ENCODE measurements at places on chromosomes 13 and 19.

- DNase-seq = no peak
Observed at GRCh38 chr13:41542281-41542680, 84.9 kb downstream of the RGCC start.

DNA sequence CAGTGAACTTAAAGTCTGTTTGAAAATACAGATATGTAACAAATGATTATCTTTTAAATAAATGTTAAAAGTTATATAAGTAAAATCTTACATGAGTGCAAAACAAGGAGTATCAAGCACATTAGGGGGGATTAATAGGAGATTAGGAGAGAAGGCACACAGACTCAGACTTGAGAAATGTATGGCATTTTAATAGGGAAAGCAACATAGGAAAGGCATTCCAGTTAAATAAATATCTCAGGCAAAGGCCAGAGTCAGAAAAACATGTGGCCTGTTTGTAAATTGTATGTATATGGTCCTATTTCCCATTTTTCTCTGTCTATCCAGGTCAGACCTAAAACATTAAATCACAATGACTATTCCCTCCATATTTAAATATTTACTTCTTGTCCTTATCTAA is 462.7 kb downstream of the GPC6 start:
- no peak for DNase-seq

DNA sequence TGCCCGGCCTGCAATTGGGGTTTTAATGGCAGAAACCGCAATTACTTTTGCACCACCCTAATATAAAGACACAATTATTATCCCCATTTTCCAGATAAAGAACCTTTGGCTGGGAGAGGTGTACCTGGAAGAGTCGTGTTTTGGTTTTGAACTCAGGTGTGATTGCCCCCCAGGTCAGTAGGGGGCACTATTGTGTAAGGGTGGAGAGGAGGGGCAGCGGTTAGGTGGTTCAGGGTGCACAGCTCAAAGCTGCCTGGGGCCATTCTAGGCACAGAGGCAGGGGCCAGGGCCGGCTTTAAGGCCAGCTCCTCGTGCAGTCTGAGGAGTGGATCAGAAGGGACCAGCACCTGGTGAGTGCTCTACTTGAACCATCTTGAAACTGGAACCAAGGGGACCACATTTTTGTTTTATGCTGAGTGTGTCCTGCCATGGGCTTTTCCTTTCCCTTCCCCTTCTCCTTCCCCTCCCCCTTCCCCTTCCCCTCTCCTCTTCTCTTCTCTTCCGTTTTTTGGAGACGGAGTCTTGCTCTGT is 5.8 kb upstream of the FCGRT start:
- peak; percentile 47 for DNase-seq

- no peak for DNase-seq
Observed at GRCh38 chr13:20666948-20667347, 36.6 kb upstream of the IL17D start.

Data from adipocyte (in vitro differentiated cells).